ENCODE measurements at places on chromosomes 16 and 17.
A peak's percentile ranks its signal among the peaks of the same experiment; 100 is the strongest.

DNA sequence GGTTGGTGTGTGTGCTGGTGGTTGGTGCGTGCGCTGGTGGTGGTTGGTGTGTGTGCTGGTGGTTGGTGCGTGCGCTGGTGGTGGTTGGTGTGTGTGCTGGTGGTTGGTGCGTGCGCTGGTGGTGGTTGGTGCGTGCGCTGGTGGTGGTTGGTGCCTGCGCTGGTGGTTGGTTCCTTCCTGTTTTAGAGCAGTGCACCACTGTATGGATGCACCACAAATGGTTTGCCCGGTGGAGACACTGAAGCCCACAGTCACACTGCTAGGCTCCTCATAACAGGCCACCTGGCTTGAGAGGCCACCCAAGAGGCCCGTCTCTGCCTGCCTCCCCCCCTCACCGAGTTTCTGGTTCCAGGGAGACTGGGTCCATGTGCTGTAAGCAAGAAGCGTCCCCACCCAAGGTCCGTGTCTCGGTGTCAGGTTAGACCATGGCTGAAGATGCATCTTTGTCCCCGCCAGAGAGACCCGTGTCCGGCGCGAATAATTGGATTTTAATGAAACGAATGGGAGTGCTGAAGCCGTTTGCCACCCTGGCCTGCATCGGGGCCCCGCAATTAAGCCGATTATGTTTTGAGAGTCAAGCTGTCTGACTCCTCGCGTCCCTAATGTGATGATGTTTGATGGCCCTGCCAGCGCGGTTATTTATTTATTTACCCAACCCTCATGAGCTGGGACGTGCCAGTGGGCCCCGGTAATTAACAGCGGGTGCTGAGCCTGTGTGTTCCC, 161.3 kb upstream of the GSE1 start:
- DNase-seq = no peak

GRCh38 chr16:8966817-8967131, 3.1 kb upstream of the USP7 start:
- no peak for DNase-seq

DNA sequence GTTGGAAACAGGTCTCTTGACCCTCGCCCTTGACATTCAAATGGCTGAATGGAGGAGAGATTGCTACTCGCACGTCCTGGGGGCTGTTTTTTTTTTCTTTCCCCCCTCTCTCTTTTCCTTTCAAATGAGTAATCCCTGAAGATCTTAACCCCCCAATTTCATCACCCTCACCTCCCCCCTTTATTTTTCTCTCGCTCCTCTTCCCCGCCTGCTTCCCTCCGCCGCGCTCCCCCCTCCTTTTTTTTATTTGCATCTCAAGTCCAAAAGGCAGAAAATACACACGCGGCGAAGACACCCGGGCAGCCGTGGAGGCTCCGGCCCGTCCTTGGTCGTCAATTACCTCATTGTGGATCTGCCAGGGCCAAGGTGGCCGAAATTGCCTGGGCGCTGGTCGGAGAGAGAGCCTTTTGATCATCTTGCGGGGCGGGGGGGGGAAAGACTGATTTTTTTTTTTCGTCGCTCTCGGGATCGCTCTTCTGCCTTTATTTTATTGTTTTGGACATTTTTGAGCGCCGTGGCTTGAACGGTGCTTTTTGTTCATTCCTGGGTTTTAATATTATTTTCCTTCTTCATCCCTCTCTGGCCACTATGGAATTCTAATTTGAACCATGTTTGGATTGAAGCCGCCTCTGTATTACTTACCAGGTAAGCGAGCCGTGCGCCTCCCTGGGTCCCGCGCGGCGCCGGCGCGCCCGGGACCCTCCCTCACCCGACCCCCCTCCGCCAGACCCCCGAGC, 57.2 kb upstream of the GSE1 start:
- peak; percentile 81 for DNase-seq

GRCh38 chr16:57612494-57612893, 15.9 kb upstream of the ADGRG1 start:
- DNase-seq = no peak

DNA sequence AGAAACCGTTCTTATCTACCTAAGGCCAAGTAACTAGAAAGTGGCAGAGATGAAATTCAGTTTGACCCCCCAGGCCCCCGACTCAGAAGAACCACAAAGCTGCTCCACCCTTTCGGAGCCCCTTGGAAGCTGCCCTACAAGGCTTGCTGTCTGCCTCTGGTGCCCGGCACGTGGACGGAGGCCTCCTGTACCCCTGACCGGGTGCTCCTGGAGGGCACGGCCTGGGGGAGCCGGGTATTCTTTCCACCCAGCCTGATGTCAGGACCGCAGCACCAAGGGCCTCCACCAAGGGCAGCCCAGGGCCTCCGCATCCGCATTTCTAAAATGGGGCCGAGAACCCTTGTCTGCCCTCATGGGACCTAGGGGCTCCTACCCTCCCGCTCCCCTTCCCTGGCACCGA, 15.5 kb upstream of the CRK start:
- DNase-seq = no peak

DNA sequence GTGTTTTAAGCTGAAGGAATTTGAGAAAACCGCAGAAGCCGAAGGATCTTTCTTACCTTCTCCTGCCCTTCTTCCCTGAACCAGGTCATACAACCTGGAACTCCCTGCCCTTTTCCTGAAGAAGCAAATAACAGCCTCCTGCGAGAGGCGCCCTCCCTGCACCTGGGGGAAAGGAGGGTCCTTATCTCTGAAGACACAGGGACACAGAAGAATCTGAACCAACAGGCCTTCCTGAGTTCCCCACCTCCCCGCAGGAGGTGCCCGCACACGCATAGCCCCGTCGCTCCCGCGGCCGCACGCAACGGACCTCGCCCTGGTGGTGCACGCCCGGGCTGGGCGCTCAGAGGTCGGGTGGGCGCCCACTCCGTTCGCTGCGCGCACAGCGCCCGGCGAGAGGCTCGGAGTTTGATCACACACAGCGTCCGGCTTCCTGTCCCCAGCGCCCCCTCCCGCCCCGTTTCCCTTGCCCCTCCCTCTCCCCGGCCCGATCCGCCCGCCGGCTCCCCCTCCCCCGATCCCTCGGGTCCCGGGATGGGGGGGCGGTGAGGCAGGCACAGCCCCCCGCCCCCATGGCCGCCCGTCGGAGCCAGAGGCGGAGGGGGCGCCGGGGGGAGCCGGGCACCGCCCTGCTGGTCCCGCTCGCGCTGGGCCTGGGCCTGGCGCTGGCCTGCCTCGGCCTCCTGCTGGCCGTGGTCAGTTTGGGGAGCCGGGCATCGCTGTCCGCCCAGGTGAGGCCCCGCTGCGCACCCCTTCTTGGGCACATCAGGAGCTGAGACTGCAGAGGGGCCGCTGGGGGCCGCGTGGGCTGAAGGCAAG, at the start of gene TNFSF12:
TSS of gene TNFSF12 (plus strand) at position 474 of the 816 bp plus-strand sequence. CDS start at position 570, 96 bp downstream.
- DNase-seq = no peak

- DNase-seq = no peak
These were observed 919 bp upstream of the CBX1 start for GRCh38 chr17:48102043-48102750.

GRCh38 chr17:19401321-19402010, 9.6 kb upstream of the RNF112 start:
- no peak for DNase-seq

DNA sequence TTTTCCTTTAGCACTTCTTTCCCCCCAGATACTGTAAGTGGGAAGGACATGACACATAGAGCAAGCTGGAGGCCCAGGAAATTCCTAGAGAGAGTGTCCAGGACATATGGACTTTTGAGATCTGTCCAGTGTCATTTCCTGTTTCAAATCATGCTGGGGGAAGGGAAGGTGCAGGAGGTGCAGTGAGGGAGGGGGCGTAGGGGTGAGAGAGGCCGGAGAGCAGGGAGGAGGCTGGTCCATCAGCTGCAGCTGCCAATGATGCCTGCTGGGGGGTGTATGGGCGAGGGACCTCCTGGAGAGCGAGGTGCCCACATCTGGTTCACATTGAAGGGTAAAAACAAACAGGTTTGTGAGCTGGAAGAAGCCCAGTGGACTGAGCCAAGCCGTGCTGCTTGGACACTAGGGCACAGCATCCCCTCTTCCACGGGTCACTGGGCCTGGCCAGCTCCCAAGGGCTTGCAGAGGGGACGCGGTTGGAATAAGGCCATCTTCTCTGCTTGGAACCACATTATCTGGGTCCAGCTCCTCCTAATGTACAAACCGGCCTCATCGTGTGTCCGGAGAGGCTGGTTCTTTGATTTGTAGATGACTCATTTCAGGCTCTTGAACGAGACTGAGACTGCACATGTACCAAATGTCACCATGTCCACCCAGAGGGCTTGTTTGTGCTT, 70.4 kb upstream of the SMURF2 start:
- no peak for DNase-seq

DNA sequence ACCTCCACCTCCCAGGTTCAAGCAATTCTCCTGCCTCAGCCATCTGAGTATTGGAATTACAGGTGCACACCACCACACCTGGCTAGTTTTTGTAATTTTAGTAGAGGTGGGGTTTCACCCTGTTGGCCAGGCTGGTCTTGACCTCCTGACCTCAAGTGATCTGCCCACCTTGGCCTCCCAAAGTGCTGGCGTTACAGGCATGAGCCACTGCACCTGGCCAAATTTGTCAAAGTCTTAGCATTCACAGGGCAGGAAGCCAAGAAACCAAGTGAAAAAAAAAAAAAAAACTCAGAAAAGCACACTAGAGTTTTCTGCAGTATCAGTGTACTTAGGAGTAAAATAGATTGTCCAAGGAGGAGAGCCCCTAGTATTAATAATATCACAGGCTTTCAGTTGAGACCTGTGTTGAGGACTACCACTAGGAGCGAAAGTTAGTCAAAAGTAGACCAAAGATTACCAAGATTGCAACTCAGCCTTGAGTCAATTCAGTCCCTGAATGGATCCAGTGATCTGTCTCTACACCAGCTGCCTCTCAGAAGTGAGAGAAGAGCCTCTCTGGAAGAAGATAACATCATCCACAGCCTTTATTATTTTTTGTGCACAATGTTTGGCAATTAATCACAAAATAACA, 159.7 kb downstream of the CEP112 start:
- no peak for DNase-seq

GRCh38 chr17:50173335-50173941, 7.6 kb downstream of the SGCA start:
- no peak for DNase-seq

- DNase-seq = no peak
These were observed 225.7 kb downstream of the CEP112 start for GRCh38 chr17:65966072-65966695.

DNA sequence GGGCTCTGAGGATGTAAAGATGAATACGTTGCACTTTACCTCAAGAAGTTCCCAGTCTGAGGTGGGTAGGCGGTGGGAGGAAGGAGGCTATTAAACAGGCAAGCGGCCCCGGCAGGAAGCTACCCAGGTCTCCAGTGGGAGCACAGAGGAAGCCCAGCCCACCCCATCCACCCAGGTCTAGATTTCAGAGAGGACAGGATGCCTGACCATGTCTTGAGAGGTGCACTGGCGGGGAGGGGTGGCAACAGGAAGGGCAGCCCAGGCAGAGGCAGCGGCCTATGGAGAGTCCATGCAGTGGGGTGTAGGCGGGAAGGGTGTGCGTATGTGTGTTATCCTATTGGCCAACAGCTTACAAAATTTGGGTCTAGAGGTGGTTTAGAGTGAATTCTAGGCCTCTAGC, 13.9 kb downstream of the SARM1 start:
- DNase-seq = no peak

DNA sequence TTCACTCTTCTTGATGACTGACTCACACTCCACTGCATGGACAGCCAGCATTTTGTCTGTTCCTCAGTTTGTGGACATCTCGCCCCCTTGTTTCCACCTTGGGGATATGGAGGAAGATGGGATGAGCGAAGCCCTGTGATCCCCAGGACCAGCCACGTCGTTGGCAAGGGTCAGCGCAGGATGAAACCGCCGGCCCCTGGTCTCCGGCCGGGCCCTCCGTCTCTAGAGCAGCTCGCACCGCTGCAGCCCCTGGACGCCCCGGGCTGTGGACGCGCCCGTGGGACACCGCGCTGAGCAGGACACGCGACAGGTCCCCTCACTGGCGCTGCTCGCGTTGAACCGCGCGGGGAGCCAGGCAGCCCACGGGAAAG, 604 bp upstream of the ZC3H18 start:
- no peak for DNase-seq

DNA sequence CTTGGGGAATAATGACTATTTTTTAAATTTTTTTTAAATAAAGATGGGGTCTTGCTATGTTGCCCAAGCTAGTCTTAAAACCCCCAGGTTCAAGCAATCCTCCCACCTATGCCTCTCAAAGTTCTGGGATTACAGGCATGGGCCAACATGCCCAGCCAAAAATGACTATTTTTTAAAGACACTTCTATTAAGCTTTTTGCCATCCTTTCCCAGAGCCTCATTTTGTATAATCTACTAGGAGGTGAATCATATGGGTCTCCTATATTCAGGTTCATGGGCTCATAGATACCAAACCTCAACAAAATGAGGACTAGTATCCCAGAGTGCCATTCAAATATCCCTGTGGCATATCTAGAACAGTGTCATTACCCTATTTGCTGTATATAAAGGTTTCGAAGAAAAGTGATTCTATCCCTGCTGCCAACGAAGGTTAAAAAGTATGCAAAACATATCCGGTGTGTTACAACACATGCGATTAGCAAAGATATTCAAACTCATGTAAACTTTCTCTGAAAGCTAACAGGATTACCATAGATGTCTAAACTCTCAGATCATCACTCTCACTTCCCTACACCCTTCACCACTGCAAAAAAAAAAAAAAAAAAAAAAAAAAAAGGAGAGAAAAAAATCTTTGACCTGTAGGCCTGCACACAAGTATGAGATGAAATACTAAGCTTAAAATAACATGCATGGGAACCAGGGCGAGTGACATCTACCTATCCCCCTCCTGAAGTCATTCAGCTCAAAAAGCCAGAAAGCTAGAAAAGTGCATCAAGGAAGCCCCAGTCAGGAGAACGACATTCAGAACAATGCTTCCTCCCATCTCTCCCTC, 23.5 kb downstream of the XPO6 start:
- no peak for DNase-seq

DNA sequence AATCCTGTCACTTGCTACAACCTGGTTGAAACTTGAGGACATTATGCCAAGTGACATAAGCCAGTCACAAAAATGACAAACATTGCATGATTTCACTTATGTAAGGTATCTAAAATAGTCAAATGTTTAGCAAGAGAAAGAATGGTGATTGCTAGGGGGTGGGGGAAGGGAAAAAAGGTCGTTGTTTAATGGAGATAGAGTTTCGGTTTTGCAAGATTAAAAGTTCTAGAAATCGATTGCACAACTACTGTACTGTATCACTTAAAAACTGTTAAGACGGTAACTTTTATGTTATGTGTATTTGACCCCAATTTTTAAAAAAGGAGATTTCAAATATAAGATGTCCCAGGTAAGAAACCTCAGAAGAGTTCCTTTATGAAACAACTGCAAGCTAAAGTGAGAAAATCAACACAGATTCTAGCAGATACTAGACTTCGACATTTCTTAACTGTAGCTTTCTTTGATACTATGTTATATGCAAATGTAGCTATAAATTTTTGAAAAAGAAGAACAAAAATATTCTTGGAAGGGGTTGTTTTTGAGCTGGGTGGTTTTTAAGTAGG, 5.9 kb downstream of the MEOX1 start:
- no peak for DNase-seq
